ENCODE measurements at places on chromosomes 1 and 21.

GRCh38 chr1:38055398-38055797, 8.8 kb upstream of the POU3F1 start:
- DNase-seq, result no peak

DNA sequence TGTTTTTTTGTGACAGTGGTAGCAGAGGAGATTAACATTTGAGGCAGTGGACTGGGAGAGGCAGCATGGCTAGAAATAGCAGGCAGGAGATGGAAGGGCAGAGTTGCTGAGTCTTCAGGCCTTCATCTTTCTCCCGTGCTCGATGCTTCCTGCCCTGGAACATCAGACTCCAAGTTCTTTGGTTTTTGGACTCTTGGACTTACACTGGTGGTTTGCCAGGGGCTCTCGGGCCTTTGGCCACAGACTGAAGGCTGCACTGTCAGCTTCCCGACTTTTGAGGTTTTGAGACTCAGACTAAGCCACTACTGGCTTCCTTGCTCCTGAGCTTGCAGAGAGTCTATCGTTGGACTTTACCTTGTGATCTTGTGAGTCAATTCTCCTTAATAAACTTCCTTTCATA, 24.2 kb upstream of the LEFTY2 start:
- DNase-seq, result no peak

DNA sequence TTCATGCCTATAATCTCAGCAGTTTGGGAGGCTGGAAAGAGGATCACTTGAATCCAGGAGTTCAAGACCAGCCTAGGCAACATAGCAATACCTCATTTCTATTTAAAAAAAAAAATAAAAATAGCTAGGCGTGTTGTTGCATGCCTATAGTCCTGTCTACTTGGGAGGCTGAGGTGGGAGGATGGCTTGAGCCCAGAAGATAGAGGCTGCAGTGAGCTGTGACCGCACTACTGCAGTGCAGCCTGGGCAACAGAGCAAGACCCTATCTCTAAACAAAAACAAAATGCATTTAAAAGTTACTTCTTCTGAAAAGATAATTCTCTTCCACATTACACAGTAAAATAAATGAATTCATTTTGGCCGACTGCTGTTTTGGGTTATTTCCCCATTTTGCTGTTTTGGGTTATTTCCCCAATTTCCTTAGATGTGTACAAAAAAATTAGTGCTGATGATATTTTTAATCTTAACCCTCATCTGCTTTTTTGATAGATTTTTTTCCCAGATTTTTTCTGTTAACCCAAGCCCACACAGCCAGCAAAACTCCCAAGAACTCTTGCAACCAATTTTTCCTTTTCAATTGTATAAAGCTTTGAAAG, 23.0 kb upstream of the SAMSN1 start:
- no peak for DNase-seq

DNA sequence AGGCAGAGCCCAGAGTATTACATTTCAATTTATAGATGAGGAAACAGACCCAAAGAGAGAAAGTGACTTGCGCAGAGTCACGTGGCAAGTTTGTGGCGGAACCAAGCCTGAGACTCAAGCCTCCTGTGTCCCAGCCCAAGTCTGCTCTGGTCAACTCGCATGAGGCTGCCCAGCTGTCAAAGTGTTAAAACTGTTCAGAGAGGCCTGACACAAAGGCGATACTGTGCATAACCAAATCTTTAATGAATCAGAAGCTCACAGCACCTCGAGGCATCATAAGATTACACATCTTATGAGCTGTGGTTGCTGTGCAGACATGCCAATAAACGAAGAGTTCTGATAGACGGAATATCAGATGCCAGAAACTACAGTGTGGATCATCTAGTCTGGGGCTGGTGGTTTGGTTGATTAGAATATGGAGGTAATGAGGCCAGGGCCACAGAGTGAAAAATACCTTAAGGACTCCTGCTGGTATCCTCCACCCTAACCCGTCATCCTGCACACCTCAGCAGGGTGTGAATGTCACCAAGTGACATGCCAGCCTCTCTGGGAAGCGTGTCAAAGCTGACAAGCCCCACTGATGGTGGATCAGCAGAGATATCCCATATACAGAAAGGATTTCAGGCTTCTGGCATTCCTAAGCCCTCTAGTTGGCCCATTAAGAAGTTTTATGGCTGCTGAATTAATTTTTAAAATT, 42.2 kb downstream of the TNNT2 start:
- DNase-seq, result no peak

- DNase-seq, result no peak
These were observed 97.4 kb downstream of the KCNH1 start for GRCh38 chr1:211036381-211037060.

GRCh38 chr1:76503100-76503499, 364.2 kb upstream of the ST6GALNAC5 start:
- DNase-seq, result no peak

- DNase-seq, result no peak
These were observed 4.0 kb downstream of the GLMP start for GRCh38 chr1:156291226-156292061.

DNA sequence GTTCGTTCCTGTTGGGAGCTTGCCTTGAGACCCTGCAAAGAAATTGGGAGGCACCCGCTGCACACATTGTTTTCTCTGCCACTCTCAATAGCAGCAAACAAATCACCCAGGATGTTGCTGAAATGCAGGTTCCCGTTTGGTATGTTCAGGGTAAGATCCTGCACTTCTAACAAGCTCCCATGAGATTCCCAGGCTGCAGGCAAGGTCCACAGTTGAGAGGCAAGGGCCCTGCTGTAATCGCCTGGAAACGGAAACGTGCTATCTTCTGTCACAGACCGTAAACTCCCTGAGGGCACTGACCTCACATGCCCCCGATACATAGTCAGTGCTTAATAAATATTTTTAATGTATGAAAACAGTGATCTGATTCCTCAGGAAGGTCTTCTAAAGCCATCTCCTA, 37.8 kb downstream of the XCL1 start:
- no peak for DNase-seq

DNA sequence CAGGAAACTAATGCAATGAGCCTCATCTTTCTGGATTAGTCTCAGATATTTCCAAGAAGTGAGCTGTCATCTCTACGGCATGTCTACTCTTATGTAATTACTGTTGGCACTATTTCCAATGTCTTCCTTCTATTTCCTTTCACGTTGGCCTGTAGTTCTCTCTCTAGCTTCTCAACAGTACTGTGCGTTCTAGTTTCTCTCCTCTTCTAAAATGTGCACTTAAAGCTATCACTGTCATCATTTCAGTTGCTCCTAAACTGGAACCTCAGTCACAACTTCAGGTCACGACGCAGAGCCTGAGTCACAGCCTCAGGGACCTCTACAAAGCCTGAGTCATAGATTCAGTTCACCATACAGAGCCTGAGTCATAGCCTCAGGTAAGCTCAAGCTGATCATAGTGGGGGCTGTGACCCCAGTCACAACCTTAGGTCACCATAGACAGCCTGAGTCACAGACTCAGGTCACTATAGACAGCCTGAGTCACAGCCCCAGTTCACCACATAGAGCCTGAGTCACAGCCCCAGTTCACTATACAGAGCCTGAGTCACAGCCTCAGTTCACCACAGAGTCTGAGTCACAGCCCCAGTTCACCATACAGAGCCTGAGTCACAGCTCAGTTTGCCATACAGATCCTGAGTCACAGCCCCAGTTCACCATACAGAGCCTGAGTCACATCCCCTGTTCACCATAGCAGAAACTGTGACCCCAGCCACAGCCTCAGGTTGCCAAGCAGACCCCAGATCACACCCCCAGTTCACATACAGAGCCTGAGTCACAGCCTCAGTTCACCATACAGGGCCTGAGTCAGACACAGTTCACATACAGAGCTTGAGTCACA, 13.0 kb downstream of the WNT9A start:
- DNase-seq, result peak; percentile 37

DNA sequence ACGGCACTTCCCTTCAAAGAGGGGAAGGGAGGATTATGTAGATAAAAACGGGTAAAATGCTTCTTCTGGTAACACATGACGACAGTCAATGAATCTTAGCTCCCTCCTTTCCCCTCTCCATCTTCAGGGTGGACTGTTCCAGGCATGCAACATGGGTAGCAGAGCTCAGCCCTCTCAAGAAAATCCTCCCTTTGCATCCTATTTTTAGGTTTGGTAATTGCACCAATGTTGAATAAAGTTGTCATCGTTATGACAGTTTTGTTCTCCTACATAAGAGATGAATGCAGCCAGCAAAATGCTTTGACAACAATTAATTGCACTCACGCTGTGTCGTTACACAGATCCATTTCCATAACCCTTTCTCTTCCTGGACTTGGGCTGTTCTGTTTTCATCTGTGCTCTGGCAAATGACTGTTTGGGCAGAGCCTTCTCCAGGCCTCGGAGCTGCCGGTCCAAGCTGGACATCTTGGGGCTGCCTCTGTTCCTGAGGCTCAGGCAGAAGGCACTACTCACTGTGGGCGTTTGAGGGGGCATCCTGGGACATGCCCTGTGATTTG, 127.6 kb downstream of the CNIH3 start:
- DNase-seq, result no peak

DNA sequence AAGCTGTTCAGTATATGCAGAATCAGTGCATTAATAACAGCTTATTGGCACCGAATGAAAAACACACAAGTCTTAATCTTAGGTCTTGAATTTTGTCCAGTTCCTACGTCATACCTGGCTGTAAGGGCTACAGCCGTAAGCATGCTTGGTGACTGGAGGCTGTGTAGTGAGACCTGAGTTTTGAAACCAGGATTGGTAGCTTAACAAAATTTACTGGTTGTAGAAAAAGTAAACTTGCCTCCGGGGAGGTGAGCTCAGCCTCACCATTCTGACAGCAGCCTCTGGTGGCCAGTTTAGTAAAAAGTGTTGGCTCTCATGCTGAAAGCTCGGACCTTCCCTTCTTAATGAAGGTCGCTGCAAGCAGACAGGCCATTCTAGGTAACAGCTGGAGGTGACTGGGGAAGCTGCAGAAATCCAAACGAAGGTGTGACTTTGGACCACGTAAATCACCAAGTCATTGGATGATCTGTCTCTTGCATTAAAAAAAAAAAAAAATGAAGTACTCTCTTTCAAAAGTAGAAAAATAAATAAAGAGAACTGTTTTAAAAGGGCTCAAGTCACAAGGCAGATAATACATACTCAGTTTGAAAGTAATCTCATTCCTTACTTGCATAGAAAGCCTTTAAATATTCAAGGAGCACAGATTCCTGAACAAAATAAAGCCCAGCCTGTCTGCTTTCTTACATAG, 48.9 kb downstream of the HLCS start:
- no peak for DNase-seq

DNA sequence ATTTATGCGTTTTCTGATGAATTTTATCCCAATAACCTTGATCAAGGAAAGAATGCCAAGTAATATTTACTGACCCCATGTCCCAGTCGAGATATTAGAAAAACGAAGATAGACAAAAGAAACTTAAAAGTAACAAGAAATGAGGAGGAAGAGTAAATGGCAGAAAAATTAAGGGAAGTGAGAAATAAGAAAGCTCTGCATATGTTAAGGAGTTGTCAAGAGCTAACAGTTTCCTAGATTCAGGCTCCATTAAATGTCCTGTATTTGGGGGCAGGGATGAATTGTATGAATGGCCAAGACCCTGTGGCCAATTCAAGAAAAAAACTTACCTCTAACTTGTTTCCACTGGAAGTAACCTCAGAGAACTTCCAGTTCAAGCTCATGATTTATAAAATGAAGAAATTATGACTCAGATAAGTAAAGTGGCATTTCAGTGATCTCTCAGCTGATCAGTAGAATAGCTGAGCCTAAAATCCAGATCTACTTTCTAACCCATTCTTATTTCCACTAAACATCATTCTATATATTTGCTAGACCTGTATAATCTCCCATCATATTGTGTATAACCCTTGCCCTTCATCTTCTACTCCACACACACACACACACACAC, 73.2 kb downstream of the ZC3H11B start:
- DNase-seq, result no peak

DNA sequence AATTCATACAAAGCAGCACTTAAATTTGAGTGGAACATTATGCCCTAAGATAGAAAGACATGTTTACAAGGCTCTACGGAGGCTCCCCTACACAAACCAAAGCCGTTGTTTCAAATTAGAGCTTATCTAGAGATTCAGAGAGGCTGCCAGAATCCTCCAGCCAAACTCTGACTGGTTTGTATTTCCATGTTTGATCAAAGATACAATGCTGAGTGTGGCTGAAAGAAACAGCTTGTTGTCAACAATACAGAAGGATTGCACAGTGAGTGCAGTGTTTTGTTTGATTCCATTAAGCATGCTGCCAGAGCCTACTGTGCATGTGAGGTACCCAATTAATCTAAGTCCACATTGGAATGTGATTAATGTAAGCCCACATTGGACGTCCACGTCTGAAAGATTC, 402.7 kb downstream of the DISC1 start:
- DNase-seq, result no peak

DNA sequence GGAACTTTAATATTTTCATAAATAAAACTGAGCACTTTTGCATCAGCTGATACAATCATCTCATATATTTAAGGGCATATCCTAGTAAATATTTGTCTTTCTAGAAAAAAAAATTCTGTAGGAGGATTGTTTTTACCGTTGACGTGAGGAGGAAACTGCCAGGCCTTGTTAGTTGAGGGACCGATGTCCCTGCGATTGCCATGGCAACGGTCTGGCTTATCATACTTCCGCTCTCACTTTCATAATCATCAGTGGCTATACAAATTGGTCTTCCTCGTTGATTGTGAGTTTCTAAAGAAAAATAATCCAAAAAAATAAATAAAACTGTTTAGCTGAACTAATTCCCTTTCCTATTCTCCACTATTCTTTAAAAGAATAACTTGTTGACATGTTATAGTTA, 69.3 kb upstream of the ANGPTL3 start:
- DNase-seq, result no peak

DNA sequence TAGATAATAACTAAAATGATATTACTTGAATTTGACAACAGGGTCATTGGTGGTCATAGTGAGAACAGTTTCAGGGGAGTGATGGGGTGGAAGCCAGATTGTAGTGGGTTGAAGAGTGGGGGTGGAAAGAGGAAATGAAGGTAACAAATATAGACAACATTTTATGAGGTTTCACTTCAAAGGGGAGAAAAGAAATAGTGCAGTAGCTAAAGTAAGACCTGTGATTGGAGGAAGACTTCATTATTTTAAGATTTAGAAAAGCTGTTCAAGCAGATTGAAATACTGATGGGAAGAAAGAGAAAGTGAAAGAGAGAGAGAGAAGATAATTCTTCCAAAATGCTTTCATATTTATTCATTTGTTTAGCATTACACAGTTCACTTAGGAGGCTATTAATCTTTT, 52.0 kb upstream of the KCNA3 start:
- no peak for DNase-seq

GRCh38 chr1:147091801-147092200, 80.5 kb downstream of the PRKAB2 start:
- DNase-seq, result no peak

GRCh38 chr1:34511802-34512201, 243.0 kb upstream of the GJB5 start:
- no peak for DNase-seq

DNA sequence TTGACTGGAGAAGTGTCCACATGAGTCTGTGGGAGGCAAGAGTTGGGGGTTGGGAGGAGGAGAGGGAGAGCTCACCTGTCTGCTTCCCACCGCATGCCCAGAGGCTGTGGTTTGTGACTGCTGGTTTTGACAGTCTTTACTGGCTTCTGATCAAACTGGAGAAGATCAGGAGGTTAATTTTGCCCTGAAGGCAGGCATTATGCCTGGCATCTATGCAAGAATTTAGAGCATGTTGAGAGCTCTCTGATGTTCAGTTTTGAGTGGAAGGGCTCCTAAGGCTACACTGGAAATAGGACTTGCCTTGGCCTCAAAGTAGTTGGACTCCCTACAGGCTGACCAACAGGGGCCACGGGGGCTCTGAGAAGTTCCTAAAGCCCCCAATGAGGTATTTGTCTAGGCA, 101.6 kb downstream of the TLR5 start:
- DNase-seq, result no peak

- no peak for DNase-seq
These were observed 278.8 kb downstream of the AJAP1 start for GRCh38 chr1:4933232-4933631.
